ENCODE measurements at places on chromosomes 12 and 14. TPM values are rescaled to one million over a fixed set of nuclear protein-coding genes. Genes with fewer than 3 reads are reported as not detected.

DNA sequence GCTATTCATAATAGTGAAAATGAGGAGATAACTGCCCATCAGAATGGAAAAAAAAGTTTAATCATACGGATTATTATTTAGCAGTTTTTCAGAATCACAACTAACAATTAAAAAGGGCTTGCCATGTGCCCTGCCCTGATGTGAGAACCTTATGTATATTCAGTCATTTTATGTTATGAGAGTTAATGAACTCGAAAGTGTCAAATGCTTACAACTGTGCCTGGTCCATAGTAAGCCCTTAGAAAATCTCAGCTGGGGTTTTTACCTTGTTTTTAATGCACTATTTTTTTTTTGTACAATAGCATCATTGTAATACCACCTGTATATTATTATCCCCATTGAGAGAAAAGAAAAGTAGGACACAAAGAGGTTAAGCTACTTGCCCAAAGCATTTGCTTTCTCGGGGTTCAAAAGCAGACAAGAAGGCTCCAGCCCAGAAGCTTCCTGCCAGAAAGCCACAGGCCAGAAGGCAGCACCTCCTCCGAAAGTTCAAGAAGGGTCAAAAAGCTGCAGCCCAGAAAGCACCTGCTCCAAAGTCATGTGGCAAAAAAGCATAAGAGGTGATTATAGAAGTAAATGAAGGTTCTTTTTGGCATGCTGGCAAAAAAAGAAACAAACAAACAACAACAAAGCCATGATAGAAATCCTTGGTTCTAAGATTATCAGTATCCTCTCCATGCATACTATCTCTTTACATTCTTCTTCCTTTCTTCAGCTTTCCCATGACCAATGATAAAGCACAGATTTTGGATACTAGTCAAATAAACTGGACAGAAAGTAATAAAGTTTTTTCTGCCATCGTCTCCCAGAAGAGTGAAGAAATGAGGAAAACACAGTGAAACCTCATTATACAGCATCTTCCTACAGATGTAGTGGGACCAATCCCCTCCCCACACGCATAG, 59.1 kb upstream of the NAP1L1 start:
- no peak for DNase-seq

SLC35F4 gene
- total RNA-seq, result 0.14 TPM

DNA sequence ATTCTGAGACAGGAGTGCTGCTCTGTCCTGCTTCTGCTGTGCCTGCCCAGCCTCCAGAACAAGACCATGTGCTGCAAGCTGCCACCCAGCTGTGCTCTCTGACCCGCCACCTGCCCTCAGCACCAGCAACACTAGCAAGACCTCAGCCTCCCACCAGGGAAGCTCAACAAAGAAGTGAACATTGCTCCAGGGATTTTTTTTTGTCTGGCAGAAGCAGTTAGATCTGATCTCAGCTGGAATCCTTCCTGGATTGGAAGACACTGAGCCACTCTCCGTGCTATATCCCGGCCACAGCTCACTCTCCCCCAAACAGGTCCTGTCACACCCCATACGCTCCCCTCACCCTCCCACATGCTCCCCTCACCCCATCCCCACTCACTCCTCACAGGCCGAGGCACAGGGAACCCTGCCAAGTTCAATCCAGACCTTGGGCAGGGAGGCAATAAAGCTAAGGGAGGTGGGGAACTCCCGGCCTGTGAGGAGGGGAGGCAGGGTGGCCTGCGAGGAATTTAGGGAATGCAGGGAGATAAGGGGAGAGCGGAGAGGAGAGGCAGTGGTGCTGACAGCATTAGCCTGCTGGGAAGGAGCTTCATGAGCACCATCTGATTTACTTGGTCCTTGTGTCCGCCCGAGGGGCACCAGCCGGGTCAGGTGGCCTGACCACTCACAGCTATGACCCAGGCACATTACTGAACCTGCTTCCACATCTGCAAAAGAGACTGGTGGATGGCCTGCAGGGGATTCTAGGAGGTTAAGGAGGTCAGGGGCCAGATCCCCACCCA, 29.7 kb downstream of the CCDC85C start:
- DNase-seq, result no peak

GRCh38 chr12:31233061-31233730, 92.8 kb downstream of the SINHCAF start:
- DNase-seq, result no peak

DNA sequence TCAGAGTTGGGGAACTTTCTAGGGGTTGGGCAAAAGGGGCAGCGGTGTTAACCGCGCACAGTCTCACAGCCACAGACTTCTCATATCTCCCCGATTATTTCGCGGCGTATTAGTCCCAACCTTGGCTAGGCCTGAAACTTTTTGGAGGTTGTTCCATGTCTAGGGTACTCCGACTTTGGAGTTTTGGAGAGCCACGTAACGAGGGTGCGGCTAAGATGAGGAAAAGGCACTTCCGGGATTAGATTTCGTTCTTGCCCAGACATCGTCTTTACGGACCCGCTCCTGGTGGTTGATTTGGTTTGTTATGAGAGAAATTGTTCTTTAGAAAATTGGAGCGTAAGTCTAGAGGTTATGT, 513 bp downstream of the CCNK start:
- no peak for DNase-seq

DNA sequence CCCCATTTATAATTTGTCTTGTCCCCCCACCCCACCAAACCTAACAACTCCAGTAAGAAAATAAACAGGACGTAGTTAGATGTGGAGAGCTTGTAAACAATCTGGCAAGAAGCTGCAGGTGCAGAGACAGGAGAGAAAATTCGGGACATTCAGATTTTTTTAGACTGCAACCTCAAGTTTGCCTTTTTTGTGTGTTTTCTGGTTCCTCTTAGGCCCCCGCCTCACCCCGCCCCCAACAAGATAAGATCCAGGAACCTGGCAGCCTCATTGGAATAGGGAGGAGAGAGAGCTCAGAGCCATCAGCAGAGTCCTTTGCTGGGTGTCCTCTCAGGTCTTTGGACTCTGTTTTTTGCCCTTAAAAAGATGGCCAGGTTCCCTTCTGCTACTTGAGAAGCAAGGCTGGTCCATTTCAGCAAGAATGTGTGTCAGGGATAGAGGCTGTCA, 2.9 kb downstream of the HOXC10 start:
- DNase-seq, result no peak

- DNase-seq, result no peak
Measured at GRCh38 chr12:61706783-61707182, 553.4 kb upstream of the USP15 start.

SALL2 gene
- total RNA-seq, result 89.2 TPM

OR11H7 gene
- not detected for total RNA-seq

ETFRF1 gene
- total RNA-seq, result 26.8 TPM

- no peak for DNase-seq
Measured at GRCh38 chr14:24255931-24256711, 6.9 kb downstream of the TGM1 start.

All from progenitor cell of endocrine pancreas (in vitro differentiated cells).